ENCODE measurements at places on chromosomes 6 and 20.
A peak's percentile ranks its signal among the peaks of the same experiment; 100 is the strongest.

- no peak for DNase-seq
Observed at GRCh38 chr6:14713966-14714631, 531.8 kb upstream of the JARID2 start.

- DNase-seq, result no peak
Observed at GRCh38 chr6:16493112-16493511, 254.7 kb downstream of the GMPR start.

DNA sequence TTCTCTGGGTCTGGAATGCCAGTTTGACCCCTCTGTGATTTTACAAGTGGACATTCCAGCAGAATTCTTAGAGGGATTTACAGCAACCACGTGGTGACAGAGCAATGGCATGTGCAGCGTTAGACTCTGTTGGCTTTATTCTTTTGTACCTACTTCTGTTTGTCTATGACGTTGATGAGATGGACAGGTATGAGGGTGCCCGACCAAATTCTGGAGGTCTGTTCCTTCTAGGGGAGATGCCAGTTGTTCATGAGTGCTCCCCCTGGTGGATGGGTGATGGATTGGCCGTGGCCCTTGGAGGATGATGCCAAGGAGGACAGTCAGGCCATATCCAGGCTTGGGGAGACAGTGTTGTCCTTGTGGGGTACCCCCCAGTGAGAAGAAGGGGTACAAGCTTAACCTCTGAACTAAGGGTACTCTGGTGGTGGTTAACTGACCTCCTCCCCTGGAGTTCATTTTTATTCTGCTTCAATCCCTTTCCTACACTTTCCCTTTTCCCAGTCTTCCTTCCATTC lies 198.6 kb downstream of the DTNBP1 start:
- DNase-seq, result no peak

DNA sequence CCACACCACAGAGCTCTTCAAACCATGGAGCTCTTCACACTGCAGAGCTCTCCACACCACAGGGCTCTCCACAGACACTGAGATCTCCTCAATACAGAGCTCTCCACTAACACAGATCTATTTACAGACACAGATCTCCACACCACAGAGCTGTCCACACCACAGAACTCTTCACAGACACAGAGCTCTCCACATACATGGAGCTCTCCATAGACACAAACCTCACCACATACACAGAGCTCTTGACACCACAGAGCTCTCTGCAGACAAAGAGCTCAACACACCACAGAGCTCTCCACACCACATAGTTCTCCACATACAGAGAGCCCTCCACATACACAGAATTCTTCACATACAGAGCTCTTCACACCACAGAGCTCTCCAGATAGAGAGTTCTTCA lies 53.0 kb downstream of the ERMARD start:
- DNase-seq, result no peak

DNA sequence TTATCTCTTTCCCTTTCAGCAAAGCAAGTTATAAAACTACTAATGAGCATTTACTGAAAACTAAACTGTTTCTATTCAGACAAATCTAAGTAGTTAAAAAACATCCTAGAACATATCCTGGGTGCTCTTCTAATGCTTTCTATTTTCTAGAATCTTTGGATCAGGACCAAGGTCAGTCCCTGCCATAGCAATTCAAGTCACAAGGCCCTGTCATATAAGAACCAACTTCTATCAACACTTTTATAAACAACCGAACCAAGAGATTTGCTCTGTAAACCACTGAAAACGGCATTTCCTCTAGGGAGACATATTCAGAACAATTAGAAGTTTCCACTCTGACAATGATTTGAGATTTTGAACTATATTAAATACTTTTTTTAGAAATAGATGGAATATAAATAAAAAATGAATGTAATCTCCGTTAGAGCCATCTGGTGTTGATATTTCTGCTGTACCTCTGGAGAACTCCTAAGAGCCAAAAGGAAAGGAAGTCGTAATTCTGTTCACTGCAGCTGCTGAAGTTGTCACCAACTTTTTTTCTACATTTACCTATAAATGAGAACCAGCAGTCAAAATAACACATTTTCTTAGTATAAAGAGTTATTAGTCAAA lies 51.4 kb upstream of the LGSN start:
- DNase-seq, result no peak

DNA sequence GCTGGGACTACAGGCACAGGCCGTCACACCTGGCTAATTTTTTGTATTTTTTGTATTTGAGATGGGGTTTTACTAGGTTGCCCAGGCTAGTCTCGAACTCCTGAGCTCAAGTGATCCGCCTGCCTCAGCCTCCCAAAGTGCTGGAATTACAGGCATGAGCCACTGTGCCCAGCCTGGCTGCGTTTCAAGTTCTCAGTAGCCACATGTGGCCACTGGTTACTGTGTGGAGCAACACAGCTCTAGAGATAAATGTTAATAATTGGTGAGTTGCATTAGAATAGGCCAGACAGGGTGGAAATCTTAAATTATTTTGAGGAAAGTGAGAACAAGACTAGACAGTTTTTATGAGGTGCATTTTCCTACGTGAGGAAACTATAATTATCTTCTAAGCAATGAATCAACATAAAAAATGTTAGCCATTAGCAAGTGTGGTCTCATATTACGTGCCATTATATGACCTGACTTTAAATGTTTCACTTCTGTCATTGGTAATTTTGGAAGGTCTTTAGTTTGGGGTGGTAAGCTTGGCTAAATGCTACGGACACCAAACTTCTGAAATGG lies 129.6 kb downstream of the PLEKHG1 start:
- DNase-seq, result no peak

- peak; percentile 34 for DNase-seq
Observed at GRCh38 chr6:134908906-134909516, 40.9 kb downstream of the ALDH8A1 start.

GRCh38 chr20:5608104-5608441 lies 142.1 kb upstream of the SHLD1 start:
- DNase-seq, result no peak

DNA sequence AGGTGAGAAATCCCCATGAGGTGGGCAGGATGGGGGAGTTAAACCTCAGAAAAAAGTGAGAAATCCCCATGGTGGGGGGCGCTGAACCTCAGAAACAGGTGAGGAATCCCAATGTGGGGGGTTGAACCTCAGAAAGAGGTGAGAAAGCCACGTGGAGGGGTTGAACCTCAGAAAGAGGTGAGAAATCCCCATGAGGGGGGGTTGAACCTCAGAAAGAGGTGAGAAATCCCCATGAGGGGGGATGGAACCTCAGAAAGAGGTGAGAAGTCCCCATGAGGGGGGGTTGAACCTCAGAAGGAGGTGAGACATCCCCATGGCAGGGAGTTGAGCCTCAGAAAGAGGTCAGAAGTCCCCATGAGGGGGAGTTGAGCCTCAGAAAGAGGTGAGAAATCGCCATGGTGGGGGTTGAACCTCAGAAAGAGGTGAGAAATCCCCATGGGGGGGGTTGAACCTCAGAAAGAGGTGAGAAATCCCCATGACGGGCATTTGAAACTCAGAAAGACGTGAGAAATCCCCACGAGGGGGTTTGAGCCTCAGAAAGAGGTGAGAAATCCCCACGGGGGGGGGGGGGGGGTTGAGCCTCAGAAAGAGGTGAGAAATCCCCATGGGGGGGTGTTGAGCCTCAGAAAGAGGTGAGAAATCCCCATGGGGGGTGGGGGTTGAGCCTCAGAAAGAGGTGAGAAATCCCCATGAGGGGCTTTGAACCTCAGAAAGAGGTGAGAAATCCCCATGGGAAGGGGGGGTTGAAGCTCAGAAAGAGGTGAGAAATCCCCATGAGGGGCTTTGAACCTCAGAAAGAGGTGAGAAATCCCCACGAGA lies 14.3 kb upstream of the GOPC start:
- no peak for DNase-seq

- no peak for DNase-seq
Observed at GRCh38 chr6:169019727-169020491, 233.7 kb downstream of the THBS2 start.

DNA sequence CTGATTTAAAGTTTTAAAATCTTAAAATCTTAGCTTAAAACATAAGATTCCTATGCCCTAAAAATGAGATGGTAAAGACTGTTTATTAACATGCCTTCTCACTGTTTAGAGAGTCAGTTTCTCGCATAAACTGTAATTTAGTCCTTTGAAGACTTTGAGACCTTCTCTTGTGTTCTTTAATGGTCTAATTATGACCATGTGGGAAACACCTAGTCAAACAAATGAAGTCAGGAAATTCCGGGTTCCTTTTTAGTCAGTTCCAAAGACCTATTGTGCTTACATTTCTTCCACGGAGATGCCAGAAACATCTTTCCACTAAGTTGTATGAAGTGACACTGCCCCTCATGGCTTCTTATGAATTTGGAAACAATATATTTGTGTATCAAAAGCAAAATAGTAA lies 64.2 kb upstream of the KIF25 start:
- DNase-seq, result no peak

DNA sequence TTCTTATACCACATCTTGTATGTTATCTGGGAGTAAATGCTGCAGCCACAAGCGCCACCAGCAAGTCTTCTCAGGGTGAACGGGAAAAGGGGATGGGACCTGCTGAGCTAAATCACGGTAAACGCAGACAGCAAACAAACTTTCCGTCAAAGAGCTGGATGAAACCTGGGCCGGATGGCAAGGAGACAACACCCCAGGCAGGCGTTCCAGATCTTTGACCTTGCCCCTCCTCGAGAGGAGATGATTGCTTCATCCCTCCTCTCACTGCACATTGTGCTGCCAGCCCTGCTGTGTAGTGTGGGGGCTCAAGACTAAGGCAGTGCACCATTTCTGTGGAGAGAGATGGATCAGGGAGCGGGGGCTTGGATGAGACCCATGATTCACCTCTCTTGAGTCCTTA lies 9.8 kb downstream of the RAET1E start:
- no peak for DNase-seq

- DNase-seq, result no peak
Observed at GRCh38 chr20:37505263-37506151, 15.5 kb upstream of the NNAT start.

GRCh38 chr20:54292185-54292584 lies 84.3 kb downstream of the PFDN4 start:
- no peak for DNase-seq

Data from G401 (cell line).